Progenitor cell of endocrine pancreas (in vitro differentiated cells): ENCODE measurements at places on chromosomes 11 and 22. TPM values are rescaled to one million over a fixed set of nuclear protein-coding genes. Genes with fewer than 3 reads are reported as not detected.

SYCE3 gene
- not detected in 2 replicates for total RNA-seq

NAP1L4 gene
- 184 and 201 TPM in 2 replicates for total RNA-seq

UBQLNL gene
- total RNA-seq, result 0.53 and 0.79 TPM in 2 replicates

OR5P2 gene
- total RNA-seq, result 0.47 TPM in 1 of 2 replicates, not detected in the other

OR1S2 gene
- total RNA-seq, result not detected in 2 replicates
